D721Med (cell line): ENCODE measurements at places on chromosomes 16 and 17.

- no peak for DNase-seq
These were observed 210.4 kb upstream of the N4BP1 start for GRCh38 chr16:48820379-48820778.

DNA sequence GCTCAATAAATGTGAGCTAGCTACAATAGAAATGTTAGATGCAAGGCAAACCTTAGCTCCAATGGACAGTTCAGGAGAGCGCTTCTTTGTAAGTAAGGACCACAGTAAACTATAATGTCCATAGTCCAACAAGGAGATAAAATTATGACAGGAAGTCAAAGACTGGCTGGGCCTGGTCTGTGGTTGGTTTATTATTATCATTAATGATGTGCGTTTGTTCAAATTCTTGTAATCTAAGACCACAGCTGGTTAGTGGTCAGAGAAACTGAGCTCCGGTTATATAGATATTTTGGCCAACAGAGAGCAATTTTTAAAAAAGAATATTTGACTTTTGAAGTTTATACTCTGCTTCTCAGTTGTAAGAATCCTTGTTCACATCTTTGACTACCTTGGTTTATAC is 4.7 kb upstream of the CMTM2 start:
- DNase-seq = no peak

DNA sequence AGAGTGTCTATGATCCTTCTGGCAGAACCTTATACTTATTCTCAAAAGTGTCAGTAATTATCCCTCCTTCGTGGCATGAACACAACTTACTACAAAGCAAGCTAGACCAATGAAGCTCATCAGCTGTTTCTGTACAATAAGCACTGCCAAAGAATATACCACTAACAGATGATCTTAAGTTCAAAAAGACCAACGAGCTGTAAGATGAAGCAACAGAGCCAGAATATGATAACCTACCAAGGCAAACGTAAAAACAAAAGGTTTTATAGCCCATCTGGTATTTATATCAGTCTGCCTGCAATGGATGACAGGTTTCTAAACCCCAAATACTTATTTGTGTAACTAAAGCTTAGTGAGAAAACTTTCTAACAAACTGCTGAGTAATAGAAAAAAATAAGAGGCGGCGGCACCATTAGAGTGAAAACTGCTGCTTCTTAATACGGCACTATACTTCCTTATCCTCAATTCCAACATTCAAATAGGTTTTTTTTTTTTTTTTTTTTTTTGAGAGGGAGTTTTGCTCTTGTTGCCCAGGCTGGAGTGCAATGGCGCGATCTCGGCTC is 22.1 kb downstream of the NME2 start:
- DNase-seq = no peak

DNA sequence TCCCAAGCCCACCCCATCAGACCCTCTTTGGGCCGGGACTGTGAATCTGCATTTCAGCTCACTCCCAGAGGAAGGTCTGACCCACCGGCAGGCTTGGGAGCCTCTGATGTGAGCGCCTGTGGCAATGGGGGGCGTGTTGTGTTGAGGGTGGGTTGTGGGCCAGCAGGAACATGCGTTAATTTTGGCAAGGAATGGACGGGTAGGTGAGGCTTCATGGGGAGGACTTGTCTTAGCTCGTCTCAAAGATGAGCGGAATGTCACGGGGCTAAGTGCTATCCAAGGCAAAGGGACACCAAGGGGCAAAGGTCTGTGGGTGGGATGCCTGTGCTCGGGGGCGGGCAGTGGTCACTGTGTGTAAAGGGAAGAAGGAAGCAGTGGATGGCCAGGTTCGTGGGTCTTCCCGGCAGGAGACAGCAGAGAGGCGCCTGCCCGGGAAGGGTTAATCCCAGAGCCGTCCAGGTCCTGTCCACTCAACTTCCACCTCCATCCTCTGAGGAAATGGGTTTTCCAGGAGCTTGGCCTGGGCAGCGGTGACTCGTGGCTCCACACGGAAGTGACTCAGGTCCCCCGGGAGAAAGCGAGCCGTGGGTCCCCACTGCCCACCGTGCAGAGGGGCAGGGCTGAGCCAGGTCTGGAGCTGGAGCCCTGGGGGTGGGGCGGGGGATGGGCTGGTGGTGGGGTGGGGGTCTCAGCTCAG is 17.4 kb downstream of the ADGRG1 start:
- DNase-seq = no peak

DNA sequence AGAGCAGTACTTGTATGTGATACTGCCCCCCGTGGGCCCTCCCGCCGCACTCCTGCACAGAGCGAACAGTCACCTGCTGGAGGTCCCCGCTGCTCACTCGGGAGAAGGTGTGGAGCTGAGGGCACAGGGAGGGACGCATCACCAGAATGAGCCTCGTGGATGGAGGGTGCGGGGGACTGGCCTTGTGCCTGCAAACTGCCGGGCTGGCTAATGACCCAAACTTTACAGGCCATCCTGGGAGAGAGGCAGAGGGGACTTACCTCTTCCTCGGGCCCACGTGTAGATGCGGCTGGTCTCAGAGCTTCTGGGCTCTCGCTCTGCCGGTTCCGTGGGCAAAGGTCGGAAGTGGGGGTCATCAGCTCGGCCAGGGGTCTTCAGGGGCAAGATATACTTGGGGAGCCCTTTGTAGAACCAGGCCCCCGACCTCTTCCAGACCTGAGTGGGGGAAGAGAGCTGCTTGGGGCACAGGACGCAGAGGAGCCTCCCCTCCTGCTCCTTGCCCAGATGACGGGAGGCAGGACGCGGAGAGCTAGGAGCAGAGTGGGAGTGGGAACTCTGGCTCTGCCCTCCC is 65.5 kb upstream of the DOC2B start:
- no peak for DNase-seq

- no peak for DNase-seq
These were observed 52.0 kb downstream of the LDHD start for GRCh38 chr16:75064403-75065148.

DNA sequence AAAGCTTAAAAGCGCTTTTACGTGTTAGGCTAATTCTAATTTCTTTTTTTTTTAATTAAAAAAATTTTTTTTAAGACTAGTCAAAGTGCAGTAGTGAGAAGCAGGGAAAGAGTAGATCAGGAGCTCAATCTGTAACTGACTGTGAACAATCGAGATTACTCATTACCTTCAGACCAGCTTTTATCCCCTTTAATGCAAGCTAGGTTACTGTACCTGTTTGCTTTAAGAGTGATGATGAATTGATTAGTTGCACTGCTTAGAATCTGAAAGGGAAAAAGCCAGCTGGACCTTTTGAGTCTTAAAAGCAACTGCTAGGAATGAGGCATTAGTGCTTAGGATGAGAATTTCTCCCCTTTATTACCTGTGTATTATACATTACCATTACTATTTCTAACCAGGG is 19.0 kb downstream of the PSMD11 start:
- DNase-seq = no peak

DNA sequence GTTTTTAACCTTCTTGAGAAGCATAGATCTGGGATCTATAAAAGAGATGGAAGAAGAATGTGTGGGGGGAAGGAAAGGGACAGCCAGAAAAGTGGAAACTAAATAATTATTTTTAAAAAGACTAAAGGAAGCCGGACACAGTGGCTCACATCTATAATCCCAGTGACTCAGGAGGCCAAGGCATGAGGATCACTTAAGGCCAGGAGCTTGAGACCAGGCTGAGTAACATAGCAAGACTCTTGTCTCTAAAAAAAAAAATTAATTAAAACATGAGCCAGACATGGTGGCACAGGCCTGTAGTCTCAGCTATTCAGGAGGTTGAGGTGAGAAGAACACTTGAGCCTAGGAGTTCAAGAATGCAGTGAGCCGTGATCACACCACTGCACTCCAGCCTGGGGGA is 335.1 kb downstream of the GRIN2A start:
- DNase-seq = no peak

GRCh38 chr17:40866838-40867237 is at the start of gene KRT12:
TSS of gene KRT12 (minus strand) at chr17:40867223. CDS start at chr17:40867186, 37 bp downstream.
- DNase-seq = no peak

DNA sequence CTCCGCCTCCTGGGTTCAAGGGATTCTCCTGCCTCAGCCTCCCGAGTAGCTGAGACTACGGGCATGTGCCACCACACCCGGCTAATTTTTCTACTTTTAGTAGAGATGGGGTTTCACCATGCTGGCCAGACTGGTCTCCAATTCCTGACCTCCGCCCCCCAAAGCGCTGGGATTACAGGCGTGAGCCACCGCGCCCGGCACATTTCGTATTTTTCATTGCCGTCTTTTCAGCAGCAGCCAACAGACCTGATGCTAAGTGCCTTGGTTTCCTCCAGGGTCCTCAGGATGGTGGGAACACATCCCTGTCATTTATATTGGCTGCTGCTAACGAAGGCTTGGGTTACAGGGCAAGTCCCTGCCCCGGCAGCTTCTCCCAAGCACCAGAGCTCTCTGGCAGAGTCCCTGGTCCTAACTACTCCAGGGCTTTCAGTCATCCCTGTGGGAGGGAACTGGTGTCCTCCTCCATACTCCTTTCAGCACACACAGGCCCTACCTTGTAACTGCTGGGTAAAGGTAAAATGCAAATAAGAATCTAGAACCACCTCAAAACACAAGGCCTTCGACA is 1.5 kb upstream of the RNF157 start:
- no peak for DNase-seq

- no peak for DNase-seq
These were observed 2.7 kb downstream of the MAP3K14 start for GRCh38 chr17:45313996-45314740.

DNA sequence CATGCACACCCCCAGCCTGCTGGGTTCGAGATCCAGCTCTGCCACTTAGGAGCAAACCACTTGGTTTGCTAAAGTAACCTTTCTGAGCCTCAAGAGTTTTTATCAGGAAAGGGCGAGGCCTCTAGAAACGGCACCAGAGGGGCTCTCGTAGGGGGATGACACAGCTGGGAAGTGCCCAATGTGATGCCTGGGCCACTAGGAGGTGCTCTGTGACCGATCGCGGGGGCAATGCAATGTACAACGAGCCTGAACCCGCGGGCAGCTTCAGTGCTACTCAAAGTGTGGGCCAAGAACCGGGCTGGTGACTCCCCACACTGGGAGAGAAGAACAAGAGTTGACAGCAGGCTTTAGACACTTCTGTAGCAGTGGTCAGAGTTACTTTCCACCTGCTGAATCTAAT is 9.4 kb downstream of the C16orf89 start:
- DNase-seq = no peak

DNA sequence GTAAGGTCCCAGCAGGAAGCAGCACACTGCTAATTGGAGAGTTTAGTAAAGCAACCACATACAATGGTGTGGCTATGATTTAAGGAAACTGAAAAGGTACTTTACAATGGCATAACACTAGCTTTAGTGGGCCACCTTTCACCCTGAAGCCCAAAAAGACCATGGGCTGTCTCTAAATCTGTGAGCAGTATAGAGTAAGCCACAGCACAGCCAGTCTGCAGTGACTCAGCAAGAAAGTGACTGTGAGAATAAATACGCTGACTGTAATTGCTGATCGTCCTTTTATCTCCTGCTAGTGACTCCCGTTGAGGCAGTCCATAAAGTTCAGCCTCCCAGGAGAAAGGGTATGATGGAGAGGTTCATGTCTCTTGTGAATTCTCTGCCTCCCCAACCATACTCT is 679.8 kb upstream of the KIF2B start:
- DNase-seq = no peak

GRCh38 chr16:31023627-31024226 is 9.6 kb upstream of the STX4 start:
- DNase-seq = no peak

DNA sequence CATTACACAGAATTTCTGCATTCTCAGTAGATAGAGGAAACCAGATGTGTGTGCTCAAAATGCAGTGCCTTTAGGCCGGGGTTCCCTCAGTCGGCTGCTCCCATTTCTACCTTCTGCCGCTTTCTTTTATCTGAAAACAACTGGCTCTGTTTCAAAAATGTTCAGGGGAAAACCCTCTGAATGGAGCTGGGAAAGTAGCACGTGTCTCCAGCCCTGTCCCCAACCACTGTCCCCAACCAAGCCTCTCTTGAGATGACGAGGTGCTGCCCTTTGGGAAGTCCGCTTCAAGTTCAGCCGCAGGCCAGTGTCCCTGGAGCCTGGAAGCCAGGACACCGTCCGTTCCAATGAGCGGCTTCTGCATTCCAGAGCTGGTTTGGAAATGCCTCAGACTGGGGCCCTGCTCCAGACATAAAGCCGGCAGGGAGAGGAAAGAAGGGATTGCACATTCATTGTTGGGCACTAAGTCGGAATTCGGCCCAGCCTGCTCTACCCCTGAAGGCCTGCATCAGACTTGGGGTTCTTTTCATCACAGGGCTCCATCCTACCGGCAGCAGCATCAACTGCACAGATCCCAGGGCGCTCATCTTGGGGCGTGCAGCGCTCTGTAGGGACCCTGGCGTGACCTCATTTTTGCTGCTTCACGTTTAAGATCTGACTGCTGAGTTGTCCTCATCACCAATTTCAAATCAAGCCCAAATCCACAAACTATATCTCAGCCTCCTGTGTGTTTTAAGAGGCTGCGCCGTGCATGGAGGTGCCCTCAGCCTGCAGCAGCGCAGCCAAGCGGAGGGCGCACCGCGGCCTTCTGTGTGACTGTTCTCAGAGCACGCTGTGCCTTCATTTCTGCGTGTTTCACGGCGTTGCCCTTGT is 111.3 kb downstream of the BANP start:
- DNase-seq = no peak

DNA sequence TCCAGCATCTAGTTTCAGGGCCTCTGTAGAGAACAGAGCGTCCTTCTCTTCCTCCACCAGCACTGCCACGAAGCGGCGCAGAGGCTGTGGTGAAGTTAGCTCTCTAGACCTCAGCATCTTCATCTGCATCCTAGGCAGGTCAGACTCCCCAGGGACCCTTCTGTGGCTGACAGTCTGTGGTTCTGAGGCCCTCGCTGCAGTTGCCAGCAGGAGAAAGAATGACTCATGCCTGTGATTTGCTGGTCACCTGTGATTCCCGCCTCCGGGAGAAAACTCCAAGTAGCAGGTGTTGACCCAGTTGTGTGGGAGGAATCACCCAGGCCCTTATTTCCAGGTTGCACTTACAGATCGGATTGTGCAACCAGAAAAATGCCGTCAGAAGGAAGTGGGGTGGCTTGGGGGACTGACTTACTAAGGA is 117.3 kb upstream of the CACNG5 start:
- DNase-seq = no peak

DNA sequence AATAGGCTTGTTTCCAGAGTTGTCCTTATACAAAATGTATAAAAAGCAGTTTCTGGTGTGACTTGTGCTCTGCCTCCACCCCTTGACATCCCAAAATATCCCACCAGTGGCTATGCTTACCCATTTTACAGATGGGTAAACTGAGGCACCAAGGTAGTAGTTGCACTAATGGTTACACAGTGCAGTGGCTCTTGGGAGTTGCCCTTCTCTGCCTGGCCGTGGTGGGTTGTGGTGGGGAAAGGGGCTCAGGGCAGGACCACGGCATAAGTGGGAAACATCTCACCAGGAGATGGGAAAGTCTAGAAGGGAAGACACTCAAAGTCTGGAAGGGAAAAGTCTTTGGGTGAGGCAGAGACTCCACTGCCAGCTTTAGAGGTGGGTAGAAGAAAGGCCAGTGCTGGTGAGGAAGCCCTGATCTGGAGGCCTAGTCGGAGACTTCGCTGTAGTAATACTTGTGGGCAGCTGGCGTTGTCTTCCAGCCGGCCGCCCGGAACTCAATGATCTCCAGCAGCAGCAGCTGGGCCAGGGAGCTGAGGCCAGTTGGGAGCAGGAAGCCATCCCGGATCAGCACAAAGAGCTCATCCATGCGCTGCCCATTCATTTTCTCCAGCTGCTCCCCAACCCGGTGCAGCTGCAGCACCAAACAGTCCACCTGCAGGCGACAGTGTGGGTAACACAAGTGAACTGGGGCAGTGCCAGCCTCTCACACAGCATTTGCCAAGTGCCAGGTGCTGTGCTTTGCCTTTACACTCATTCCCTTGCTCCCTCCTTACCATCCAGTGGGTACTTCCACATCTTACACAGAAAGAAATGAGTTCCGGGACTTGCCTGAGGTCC is 4.5 kb downstream of the MIF4GD start:
- no peak for DNase-seq
